ENCODE measurements at places on chromosomes 16 and 17. TPM values are rescaled to one million over a fixed set of nuclear protein-coding genes. Genes with fewer than 3 reads are reported as not detected.

Gene TNFRSF17
- polyA plus RNA-seq, result not detected

Gene C17orf107
- polyA plus RNA-seq, result 1.3 TPM

- DNase-seq, result no peak
Measured at GRCh38 chr16:67865318-67865717, 7.5 kb upstream of the EDC4 start.

DNA sequence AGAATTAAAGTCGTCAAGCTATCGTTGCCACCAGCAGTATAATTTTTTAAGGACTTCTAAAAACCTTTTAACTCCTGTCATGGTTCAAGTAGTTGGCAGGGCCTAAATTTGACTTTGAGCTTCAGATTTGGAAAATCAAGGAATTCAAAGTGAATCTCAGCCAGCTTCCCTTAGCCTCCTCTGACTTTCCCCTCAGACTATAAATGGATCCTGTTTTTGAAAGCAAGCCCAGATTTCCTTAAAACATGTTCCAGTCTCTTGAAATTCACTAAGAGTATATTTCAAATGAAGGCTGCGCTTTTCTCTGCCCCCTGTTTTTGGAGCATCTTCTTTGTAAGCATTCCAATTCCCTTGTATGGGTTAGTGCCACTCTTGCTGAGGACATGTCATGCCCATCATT, 101.8 kb upstream of the CDH8 start:
- DNase-seq, result no peak

Gene NRN1L
- 1.1 TPM for polyA plus RNA-seq

Gene ABCA9
- 8.6 TPM for polyA plus RNA-seq

DNA sequence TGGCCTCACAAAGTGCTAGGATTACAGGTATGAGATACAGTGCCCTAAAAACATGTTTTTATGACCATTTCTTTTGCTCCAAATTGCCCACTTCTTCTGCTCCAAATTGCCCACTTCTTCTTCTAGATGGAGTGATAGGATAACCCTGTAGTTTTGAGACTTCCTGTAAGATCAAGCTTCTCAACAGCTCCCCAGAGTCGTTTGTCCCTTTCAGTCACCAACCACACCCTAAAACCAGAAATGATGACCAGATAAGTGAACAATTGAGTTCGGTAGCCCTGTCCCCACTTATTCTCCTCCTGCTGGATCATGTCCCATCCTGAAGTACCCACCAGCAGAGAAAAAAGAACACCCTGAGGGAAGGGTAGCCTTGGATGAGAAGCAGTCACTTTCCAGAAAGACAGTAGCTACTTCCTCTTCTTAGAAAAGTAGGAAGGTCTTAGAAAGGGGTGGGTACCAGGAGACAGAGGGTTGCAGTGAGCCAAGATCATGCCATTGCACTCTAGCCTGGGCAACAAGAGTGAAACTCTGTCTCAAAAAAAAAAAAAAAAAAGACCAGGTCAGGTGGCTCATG, 2.5 kb downstream of the ODAD4 start:
- DNase-seq, result no peak

Gene KLHL10
- 0.43 TPM for polyA plus RNA-seq

Gene SPG7
- 116 TPM for polyA plus RNA-seq

DNA sequence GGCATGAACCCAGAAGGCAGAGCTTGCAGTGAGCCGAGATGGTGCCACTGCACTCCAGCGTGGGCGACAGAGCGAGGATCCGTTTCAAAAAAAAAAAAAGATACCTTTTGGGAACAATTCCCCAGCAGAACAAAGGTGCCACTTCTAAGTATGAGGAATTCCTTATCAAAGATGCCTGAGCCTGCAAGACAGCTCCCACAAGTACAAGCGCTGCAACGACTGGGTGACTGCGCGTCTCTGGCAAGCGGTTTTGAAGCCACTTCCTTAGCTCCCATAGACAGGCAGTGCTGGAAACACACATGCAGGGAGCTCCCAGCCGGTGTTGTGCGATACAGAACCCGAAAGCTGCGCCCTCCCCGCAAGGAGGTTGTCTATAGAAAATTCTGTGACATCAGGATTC, 60.5 kb downstream of the ADCY9 start:
- DNase-seq, result no peak
